ENCODE measurements at places on chromosomes 3 and 15.

GRCh38 chr3:189349772-189350171, 178.0 kb downstream of the TPRG1 start:
- DNase-seq, result no peak

- DNase-seq, result no peak
Observed at GRCh38 chr3:35522450-35522849, 116.9 kb upstream of the ARPP21 start.

DNA sequence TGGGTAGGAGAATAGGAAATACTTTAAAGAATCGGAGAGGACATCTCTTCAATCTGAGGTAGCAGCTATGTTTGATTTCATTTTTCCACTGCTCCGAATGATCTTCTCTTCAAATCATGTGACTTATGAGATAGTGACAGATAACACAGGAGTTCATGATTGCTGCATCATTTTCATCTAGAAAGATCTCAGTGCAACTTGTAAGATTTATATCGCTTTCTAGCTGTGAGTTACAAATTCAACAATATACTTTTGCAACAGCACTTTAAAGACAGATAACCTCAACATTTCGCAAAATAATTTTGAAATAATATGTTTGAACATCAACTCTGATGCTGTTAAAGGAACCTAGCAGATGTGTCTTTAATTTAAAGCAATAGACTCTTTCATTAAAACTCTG, 99.9 kb upstream of the CCDC80 start:
- DNase-seq, result peak; percentile 68

DNA sequence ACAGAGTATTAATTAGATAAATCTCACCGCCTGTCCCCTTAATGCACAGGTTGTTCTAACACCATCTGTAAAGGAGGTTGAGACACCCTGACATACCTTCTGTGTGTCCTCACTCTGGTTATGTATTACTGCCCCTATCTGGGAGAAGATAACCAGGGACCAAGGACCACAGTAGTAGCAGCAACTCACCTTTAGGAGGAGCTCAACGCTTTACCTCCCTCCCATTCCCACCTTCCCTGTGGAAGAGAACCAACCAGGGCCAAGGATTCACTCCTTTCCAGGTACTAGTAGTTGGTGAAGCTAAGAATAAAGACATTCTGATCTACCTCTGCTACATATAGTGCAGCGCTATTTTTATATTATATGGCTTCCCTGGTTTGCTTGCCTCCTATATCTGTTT, 232.6 kb downstream of the MEX3B start:
- no peak for DNase-seq

GRCh38 chr3:29977360-29977759, 629.0 kb upstream of the TGFBR2 start:
- no peak for DNase-seq

GRCh38 chr3:98690876-98691275, 72.3 kb upstream of the ST3GAL6 start:
- DNase-seq, result no peak

DNA sequence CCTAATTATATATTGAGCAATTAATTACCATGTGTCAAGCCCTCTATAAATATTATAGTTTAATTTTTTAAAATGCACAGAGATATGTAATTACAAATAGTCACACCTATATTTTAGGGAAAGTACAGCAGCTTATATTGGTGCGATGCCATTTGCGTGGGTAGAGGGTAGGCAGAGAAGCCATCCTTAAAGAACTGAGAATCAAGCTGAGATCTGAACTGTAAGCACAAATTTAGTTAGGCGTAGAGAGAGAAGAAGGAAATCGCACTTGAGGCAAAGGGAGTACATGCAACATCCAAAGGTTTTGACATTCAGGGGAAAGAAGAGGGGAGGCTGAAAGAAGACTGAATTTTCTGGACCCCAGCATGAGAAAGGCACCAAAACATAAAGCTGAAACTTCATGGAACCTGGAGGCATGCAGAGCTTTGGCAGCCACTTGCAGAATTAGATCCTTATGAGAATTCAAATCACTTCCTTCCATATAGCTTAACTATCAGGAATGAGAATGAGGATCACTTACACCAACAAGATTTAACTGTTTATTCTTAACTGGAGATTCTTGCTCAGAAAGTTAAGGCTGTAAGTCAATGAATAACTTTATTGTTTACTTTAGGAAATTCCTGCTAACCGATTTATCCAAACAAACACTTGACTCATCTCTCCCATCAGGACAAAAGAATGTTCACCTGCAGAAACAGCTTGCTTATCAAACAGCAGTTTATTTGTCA, 114.3 kb downstream of the TGFBR2 start:
- no peak for DNase-seq

GRCh38 chr15:35458176-35458856, 87.6 kb downstream of the DPH6 start:
- no peak for DNase-seq

DNA sequence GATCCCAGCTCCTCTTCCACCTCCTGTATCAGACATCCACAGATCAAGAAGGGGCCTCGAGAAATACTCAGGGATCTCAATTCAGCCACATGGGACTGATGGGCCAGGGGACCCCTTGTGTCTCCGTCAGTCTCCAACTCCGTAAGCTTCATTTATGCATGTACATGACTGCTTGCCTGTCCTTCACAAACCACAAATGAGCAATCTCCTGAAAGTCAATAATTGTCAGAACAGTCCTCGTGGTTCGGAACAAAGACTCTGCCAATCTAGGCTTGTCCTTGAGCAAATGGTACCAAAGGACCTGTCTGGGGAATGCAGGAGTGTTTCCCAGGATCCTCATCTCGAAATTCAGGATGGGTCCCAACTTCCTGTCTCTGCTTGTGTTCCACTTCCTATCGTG, 20.8 kb downstream of the SLC12A8 start:
- no peak for DNase-seq
